ENCODE measurements at places on chromosomes 6 and 20.

DNA sequence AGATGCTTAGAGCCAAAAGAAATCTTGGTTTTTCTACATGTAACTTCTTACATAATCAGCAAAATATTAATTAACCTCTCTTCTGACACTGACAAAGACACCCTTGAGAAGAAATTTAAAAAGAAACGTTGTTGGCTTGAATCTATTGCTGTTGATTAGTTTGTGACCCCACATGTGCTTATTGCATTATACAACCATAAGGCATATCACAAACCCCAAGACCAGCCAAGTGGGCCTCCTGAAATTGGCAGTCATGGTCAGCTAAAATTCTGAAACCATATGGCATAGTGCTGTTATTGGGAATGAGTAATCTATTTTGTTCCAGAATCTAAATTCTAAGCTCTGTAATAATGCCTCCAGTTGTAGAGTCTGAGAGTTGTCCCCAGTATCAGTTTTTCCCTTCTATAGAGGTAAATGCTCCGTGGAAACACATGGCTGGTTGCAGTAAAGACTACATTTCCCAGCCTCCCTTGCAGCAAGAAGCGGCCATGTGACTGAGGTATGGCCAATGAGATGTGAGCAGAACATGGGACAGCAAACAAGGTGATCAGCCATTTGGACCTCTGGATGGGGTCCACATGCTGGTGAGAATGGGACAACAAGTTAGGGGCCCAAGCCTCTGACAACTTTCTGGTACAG is 42.3 kb upstream of the PTPN1 start:
- peak; percentile 54 for DNase-seq

GRCh38 chr20:25288291-25289181 is 40.7 kb downstream of the PYGB start:
- DNase-seq = no peak

DNA sequence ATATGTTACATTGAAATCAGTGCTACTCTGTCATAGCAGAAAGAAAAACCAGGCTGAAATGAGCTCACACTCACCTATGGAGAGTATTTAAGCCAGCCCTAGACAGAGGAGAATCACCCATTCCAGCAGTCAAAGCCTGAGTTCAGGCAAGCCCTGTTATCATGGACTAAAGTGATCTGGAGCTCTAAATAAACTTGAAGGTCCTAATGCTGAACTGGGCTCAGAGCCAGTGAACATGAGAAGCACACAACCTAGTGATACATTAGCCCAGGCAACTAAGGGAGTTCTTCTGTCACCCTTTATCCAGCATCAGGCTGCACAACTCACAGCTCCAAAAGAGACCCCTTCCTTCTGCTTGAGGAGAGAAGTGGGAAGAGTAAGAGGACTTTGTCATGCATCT is 425.0 kb downstream of the COL12A1 start:
- no peak for DNase-seq

GRCh38 chr20:51382986-51383821 is 159.3 kb downstream of the NFATC2 start:
- DNase-seq = no peak

DNA sequence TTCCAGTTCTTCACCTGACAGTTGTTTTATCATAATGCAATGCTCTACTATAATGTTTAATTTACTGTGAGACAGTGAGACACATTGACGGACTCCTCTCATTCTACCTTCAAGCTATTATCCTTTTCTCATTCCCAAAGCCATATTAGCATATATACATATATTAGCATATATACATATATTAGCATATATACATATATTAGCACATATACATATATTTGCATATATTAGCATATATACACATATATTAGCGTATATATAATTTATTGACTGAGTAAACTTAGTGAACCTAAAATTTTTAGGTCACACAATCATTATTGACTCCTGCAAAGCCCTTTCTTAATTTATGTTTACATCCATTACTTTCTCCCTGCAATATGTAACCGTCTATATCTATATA is 555.0 kb upstream of the ADGRB3 start:
- DNase-seq = no peak

DNA sequence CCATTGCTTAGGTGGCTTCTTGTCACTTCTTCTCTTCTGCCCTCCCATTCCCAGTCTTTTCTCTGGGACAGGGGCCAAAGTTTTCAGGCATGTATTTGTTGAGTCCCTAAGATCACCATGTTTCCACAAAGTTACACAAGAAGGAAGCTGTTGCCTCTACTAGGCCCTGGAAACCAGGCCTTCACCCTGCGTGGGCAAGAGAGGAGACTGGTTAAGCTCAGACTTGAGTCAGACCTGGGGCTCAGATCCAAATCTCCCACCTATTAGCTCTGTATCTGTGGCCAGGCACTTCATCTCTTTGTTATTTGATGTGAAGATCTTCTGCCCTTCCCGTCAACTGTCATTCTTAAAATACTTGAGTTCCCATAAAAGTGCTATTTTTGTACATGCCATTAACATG is 154.6 kb downstream of the SASH1 start:
- no peak for DNase-seq

DNA sequence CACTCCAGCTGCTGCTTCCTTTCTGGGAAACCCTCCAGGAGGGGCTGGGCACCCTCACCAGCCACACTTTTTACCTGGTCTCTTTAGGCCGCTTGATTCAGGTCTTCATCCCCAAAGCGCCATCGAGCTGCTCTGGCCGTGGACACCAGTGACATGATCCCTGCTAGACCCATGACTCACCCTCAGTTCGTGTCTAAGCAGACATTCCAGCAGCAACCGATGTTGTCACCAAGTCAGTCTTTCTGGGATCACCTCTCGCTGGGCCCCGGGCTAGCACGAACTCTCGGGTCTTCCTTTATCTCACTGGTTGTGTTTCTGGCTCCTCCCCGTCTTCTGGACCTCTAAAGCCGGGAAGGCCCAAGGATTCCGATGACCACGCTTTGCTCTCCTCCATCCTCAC is 43.0 kb upstream of the GPR31 start:
- no peak for DNase-seq

- no peak for DNase-seq
Observed at GRCh38 chr6:26044140-26045064, 42.8 kb upstream of the HFE start.

DNA sequence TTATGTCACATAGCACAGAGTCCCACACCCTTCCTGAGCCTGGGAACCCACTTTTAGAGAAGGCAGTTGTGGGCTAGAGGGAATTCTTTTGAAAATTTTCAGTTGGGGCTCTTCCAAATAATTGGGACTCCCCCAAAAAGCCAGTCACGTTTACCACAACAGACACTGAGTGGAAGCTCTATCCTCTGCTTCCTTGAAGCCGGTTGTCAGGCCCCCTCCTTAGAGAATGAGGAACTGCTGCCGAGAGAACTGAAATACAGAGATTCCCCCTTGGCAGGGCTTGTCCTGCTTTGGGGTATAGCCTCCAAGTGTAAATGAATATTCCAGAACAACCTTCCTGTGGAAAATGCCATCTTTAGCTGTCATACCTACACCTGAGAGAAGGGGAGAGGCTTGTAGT is 2.7 kb upstream of the JAG1 start:
- no peak for DNase-seq

DNA sequence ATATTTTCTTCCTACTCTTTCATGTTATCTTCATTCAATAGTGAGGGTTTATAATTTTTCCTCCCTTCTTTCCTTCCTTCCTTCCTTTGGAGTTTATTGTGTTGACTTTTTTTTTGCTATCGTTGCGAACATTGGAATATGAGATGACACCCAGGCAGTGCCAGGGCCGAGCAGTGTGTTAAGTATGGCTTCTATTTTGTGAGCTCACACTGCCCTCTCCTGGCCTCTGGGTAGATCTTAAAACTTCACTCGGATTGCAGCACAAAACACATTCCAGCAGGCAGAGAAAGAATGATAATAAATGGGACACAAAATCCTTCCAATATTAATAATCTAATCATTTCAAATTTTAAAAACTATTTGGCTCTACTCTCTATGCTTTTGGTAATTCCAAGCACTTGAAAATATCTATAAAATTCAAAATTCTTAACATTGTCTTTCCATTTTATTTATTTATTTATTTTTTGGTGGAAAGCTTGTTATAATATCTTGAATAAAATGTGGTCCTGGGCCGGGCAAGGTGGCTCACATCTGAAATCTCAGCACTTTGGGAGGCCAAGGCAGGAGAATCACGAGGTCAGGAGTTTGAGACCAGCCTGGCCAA is 147.4 kb upstream of the OLIG3 start:
- peak; percentile 73 for DNase-seq

DNA sequence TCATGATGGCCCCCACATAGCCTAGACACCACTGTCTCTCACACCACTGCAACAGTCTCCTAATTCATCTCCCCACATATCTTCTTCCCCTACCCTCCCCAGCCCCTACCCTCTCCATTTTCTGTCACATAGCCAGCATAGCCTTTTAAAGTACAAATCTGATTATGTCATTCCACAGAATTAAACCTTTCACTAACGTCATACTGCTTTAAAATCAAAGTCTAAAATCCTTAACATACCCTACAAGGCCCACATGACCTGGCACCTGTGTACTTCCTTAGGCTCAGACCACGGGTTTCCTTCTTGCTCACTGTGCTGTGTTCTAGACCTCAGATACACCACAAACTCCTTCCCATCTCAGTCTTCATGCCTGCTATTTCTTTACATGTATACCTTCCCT is 5.9 kb downstream of the OSTM1 start:
- DNase-seq = peak; percentile 77

GRCh38 chr20:50379049-50379990 is 130.9 kb upstream of the PTPN1 start:
- DNase-seq = no peak

DNA sequence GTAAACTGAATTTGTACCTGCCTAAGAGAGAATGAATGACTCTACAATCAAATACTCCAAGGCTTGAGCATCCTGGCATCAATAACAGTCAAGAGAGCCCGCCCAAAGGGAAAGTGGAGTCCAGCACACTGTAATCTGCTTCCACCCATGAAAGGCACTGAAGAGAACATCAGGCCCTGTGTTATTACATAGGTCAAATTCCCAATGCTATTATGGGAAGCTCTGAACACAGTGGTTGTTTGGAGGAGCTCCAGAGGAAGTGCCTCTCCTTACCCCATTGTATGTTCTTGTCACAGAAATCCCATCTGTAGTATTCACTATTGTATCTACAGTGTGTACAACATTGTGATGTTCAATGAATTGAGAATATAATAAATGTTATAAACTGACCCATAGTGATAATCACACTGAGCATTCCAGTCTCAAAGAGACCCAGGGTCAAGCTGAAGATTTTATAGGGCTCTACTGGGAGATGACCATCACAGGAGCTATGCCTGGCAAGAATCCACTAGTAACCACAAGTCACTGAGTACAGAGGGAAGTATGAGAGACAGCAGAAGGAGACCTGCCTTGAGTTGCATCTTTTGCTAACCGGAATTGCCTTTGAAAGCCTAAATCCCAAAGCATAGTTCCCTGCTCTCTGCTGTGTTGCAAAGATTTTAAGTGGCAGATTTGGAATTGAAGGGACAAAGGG is 446.7 kb downstream of the GJA1 start:
- DNase-seq = no peak

- DNase-seq = no peak
Observed at GRCh38 chr20:51211191-51211590, 188.3 kb upstream of the KCNG1 start.

GRCh38 chr20:36271639-36272546 is 34.2 kb upstream of the DLGAP4 start:
- no peak for DNase-seq

GRCh38 chr20:17807651-17808050 is 107.9 kb downstream of the BANF2 start:
- DNase-seq = no peak

DNA sequence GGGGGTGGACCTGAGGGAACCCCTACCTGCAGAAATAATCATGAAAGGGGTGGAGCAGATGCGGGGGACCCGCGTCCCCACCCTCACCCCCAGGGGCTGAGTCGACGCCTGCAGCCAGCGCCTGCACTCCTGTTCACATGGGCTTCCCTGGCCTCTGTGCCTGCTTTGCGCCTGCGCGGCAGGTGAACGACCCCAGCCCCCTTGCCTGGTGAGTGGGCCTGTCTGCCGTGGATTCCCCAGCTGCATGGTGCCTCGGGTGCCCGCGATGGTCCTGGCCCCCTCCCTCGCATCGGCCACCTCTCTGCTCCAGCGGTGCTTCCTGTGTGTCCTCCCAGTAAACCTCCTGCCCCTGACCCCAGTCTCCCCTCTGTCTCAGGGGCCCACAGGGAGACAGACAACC is 18.8 kb upstream of the NTSR1 start:
- no peak for DNase-seq

- DNase-seq = no peak
Observed at GRCh38 chr20:46446851-46447250, 40.4 kb upstream of the ELMO2 start.

DNA sequence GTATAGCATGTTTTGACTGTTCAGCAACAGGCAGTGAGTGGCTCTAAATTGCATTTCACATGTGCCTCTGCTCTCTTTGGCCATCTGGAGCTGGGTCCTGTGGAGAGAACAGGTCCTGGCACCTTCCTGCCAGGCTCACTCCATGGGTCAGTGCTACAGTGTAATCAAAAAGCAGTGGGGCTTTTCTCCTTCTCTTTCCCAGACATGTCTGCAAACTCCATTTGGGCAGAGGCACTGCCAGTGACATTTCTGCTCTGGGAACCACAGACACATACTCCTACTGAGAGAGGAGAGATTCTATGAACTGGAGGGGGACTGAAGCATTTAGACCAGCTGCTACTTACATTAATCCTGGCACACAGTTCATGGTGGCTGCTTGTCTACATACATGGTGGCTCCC is 68.3 kb upstream of the TRAF3IP2 start:
- DNase-seq = no peak

DNA sequence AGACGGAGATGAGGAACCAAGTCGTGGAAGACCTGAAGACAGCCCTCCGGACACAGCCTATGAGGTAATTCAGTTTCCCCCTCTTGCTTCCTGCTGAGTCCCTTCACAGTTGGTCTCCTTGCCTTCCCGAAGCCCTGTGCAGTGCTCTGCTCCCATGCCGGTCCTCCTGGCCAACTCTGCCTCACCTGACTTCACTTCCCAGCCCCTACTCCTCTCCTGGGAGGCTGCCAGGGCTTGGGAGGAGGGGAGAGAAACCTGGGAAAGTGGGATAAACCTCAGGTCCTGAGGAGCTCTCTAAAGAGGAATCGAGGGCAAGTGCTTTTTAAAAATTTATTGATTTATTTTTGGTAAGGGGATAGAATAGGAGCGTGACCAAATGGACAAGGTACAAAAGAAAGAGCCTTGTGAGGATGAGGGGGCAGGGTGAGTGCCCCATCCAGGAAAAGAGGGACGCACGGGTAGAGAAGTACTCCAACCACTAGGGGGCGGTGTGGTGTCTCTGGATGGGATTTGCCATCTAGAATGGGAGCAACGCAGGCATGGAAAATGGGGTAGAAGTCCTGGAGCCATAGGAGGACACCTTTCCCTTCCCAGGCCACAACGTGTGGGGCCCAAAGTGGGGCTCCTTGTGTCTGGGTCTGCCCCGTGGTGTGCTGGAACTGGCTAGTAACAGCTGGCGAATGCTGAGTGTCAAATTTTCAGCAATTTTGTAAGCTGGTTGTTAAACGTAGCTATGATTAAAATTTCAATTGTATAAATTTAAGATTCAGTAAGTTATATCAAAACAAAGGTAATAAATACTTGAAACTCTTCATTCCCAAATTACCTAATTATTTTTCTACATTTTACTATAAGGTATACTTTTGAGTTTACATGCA is 69.0 kb downstream of the MOCS1 start:
- DNase-seq = peak; percentile 63

GRCh38 chr6:40536442-40536841 is 50.7 kb downstream of the LRFN2 start:
- no peak for DNase-seq
